ENCODE measurements at places on chromosomes 4 and X.

GRCh38 chr4:187085339-187085738, 361.7 kb upstream of the FAT1 start:
- no peak for DNase-seq

DNA sequence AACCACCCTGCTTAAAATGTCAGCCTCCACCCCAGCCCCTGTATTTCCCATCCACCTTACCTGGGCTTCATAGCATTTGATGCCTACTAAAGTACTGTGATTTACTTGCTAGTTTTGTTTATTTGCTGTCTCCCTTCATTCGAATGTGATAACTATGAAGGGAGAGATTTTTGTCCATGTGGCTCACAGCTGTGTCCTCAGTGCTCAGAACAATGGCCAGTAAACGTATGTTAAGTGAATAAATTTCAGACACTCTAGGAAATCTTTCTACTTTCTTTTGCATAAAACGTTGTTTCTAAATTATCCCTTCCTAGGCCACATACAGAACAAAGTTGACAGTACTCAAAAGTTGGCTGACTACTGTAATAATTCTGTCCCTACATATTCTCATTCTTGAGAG, 114.7 kb upstream of the OTUD4 start:
- DNase-seq = no peak

DNA sequence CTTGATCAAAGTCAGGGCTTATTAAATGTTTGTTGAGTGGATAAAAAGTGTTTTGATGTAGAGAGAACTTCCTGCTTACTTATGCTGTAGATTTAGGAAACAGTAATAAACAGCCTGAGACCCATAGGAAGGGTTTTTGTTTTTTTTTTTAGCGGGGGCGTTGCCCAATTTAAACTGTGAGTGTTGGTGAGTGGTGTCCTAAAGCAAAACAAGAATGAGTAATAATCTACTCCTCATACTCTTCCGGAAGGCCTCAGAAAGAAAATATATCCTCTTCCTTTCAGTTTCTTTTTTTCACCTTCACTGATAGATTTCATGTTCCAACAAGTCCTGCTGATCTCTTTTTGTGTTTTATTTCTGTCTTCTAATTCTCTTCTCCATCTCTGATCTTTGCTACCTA, 104.4 kb upstream of the SCML1 start:
- no peak for DNase-seq

DNA sequence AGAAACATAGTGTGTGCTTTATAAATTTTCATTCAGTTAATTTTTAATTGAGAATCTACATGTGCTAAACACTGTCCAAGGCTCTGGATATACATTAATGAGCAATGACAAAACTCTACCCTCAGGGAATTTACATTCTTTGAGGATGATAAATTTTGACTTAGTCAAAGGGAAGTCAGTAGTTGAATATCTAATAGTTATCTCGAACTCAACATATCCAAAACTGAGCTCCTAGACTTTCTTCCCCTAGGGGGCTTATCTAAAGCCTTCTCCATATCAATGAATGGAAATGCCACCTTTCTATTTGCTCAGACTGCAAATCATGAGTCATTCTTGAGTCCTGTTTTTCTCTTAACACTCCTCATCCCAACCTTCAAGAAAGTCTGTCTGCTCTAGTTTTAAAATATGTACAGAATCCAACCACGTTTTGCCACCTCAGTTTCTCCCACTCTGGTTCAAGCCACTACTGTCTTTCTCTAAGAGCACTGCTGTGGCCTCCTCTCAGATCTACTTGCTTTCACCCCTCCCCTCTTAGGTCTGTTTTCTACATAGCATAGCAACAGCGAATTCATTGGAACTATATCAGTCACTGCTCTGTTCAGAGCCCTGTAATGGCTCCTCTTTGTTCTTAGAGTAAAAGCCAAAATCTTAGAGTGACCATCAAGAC, 9.5 kb downstream of the PARM1 start:
- no peak for DNase-seq

DNA sequence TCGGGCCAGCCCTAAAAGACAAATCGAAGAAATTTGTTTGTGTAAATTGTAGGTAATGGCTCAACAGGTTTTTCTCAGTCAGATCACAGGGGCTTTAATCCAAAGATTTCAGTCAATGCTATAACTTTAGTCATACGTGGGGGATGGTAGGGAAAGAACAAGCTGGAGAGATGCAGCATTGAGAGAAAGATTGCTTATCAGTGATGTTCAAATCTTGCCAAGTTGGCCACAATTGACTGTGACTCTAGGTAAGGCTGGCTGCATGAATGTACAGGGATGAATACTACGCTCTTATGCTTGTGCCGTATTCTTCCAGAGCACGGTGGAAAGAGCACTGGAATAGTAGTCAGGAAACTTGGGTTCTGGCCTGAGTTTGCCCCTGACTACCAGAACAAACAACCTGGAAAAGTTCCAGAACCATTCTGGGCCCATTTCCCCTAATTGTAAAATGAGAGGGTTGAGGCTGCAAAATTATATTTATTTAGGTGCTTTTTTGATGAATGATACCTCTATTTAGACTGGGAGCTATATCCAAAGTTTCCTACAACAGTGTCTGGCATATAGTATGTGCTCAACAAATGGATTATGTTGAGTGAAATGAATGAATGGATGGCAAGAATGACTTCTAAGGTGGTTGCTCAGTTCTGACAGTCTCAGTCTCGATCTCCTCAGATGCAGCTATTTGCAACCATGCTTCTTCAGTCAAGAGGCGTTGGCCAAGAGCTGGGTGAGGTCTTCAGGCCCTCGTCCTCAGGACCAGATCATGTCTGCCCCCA, 44.4 kb downstream of the TSC22D3 start:
- no peak for DNase-seq

GRCh38 chrX:57044245-57044644, 48.9 kb upstream of the SPIN3 start:
- no peak for DNase-seq
